Glutamatergic neuron (in vitro differentiated cells): ENCODE measurements at places on chromosomes 7 and 10. TPM values are rescaled to one million over a fixed set of nuclear protein-coding genes. Genes with fewer than 3 reads are reported as not detected.

DOCK4 gene
- total RNA-seq, result 60.3 TPM

TFPI2 gene
- 3.2 TPM for total RNA-seq

SYT15B gene
- total RNA-seq, result not detected

DNA sequence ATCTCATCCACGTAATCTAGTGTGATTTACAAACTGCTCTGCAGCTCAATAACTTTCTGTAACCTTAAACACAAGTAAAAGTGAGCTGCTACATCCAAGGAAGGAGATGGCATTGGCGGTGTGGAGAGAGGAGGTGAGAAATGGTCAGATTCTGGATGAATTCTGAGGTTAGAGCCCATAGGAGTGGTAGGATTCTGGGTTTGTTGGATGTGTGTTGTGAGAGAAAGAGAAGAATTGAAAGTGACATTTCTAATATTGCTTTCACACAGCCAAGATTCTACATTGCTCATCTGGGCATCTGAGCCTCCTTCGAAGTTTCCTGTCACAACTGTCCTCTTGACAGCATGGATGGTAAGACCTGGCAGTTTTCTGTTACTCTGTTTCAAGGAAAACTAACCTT, 2.5 kb downstream of the MCM10 start:
- H3K36me3 ChIP-seq, result no peaks in the 10 kb centered on the region
- H3K27me3 ChIP-seq, result peaks cover 5% of the 10 kb centered on the region
- H3K4me3 ChIP-seq, result no peak overlapping the region
- peaks cover 13% of the 10 kb centered on the region for H3K4me1 ChIP-seq
- H3K27ac ChIP-seq, result no peak overlapping the region
- DNase-seq, result no peak

DNA sequence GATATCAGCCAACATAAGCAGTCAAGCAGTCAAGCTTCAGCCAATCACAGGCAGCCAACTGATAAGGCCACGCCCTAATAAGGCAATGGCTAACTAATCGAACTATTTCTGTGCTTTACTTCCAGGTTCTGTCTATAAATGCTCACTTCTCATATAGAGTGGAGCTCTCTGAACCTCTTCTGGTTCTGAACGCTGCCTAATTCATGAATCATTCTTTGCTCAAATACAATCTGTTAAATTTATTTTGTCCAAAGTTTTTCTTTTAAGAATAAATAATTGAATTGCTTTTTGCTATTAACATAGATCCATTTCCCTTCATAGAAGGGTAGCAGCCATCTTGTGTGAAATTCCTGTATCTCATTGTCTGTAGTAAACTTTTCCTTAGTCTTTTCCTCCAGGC, 97.9 kb upstream of the TMEM72 start:
- no peak for DNase-seq
- no peak overlapping the region for H3K27ac ChIP-seq
- H3K27me3 ChIP-seq, result peaks cover 2% of the 10 kb centered on the region
- no peak overlapping the region for H3K4me3 ChIP-seq

- DNase-seq, result no peak
- H3K4me1 ChIP-seq, result no peaks in the 10 kb centered on the region
- H3K4me3 ChIP-seq, result no peak overlapping the region
- no peaks in the 10 kb centered on the region for H3K27me3 ChIP-seq
These were observed 149.5 kb upstream of the SVIL start for GRCh38 chr10:29784175-29784773.

DNA sequence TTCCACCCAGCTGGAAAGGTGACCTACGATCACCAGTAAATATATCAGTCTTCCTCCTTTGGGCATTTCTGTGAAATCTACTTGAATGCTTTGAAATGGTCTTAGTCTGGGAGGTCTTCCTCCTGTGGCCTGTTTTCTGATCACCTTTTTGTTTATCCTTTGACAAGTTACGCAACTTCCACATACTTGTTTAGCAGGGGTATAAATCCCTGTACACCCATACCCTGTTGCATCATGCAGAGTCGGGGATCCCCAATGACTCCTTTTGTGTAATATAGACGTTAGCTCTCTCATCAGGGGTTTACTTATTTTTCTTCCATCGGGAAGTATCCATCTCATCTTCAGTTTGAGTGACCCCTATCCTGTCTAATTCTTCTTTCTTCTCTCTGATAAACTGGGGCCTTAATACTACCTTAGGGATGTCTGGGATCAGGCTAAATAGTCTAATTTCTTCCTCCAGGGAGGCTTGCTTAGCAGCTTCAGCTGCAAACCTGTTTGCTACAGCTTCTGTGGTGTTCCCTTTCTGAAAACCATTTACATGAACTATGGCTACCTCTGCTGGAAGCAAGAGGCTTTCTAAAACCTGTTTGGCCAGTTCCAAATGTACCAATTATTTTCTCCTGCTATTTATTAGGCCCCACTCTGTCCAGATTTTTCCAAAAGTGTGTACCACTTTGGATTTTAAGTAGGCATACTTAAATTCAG, 25.8 kb downstream of the MAPK8 start:
- peaks cover 9% of the 10 kb centered on the region for H3K4me1 ChIP-seq
- H3K27me3 ChIP-seq, result peaks cover 2% of the 10 kb centered on the region
- no peak for DNase-seq
- H3K36me3 ChIP-seq, result peaks cover 31% of the 10 kb centered on the region
